ENCODE measurements at places on chromosomes 2 and 18.

- DNase-seq = no peak
These were observed 726.8 kb upstream of the GCFC2 start for GRCh38 chr2:76437564-76437963.

- no peak for DNase-seq
These were observed 39.9 kb upstream of the MAL start for GRCh38 chr2:94985636-94986035.

DNA sequence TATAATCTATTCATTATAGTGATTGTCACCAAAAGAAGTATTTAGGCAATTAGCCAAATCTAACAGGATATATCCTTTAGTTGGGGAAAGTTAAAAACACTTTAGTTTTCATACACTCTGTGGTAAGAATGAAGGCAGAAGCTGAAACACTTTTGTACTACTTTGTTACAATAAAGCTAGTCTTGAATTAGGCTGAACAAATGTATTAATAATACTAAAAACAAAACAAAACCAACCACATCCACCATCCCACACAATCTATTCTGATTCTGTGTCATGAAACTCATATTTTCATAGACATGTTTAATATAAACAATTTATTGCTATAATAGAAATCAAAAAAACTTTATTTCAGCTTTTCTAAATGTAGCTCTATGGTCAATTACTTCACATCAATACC is 508.8 kb downstream of the ZEB2 start:
- DNase-seq = no peak

GRCh38 chr2:233023007-233023760 is 9.3 kb upstream of the NEU2 start:
- no peak for DNase-seq

DNA sequence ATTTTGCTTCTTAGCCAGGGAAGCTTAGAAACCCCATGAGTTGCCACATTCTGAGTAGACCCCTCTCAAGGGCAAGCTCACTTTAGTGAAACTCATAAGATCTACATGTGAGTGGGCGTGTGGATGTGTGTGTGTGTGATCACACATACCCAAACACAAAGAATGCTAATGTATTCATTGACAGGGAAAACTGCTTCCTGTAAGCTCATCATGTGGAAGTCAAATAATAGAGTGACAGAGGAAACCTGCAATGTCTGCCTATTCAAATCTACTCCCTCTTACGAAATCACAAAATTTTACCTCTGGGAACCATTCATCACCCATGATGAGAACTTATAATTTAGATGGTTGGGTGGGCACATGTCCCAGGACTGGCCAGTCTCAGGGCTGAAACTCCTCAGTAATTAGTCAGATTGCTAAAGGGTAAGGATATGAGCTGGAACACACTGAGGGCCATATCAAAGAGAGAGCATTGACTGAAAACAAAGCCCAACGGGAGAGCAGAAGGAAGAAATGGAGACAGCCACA is 94.5 kb upstream of the CCDC150 start:
- no peak for DNase-seq

GRCh38 chr2:236498369-236498768 is 71.3 kb upstream of the ACKR3 start:
- no peak for DNase-seq

GRCh38 chr18:55300421-55300935 is 287.5 kb downstream of the TCF4 start:
- DNase-seq = no peak

Data from activated CD4-positive, CD25-positive, alpha-beta regulatory T cell treated with anti-CD3 and anti-CD28 coated beads, Interleukin-2, amount 50 U/mL, for 16 hours (primary cell).